Stimulated activated CD8-positive, alpha-beta memory T cell treated with anti-CD3 and anti-CD28 coated beads, Interleukin-15, amount 100 ng/mL, for 48 hours (primary cell): ENCODE measurements at places on chromosomes 13 and 19.

DNA sequence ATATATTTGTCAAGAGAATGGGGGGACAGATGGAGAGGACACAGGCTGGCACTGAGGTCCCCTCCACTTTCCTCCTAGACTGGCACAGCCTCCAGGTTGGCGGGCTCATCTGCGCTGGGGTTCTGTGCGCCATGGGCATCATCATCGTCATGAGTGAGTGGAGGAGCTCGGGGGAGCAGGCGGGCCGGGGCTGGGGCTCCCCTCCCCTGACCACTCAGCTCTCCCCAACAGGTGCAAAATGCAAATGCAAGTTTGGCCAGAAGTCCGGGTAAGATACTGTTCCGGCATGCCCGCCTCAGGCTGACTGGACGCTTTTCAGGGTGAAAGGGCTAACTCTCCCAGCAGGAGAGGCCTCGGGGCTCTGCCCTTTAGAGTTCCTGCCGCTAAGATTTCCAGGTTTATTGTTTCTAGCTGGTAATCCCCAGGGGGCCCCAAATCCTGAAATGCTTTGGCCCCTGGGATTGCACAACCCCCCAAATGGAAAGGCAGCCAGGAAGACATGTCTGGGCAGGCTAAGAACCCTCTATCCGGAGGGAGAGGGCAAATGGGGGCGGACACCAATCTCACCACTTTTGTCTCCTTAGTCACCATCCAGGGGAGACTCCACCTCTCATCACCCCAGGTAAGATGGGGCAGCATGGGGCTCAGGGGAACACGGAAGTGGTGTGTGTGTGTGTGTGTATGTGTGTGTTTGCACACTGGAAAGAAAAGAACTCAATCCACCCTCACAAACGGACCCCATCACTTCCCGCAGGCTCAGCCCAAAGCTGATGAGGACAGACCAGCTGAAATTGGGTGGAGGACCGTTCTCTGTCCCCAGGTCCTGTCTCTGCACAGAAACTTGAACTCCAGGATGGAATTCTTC, 7.3 kb downstream of the FXYD3 start:
- DNase-seq, result no peak

DNA sequence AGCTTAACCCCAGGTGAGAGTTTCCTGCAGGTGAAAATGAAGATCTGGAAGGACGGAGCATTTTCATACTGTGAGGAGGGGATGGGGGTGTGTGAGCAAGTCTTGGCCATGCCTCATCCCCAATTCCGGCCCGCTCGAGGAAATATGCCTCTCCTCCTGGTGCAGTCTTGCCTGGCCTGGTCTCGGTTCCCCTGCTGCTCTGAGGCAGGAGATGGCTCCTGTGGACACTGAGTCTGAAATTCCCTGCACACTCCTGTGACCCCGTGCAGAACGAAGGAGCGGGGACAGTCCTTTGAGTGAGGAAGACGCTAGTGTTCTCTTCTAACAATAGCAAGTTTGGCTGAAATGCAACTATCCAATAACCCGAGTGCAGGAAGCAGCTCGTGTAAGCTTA, 329 bp upstream of the ZNF439 start:
- no peak for DNase-seq

DNA sequence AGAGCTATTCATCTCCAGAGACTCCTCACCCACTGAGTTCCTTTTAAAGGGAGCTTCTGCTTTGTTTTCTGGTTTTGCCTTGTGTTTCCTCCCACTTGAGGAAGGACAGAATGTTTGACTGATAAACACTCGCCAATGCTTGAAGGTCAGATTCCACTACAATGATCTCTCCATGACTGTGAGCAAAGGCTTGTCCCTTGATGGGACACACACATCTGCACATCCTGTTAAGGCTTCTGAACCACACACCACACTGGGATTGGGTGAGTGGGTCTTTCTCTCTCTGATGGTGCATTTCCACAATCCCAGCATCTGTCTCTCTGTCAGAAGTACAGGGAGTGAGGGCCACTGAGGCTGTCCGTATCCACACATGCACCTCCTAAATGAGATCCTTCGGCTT, 245.3 kb downstream of the IRS2 start:
- no peak for DNase-seq

GRCh38 chr19:1066748-1067340, at the start of gene ARHGAP45:
Gene ARHGAP45 (plus strand): TSS chr19:1067167. CDS start chr19:1067406, 239 bp downstream.
- peak; percentile 82 for DNase-seq

GRCh38 chr13:65530688-65531087, 1699.4 kb downstream of the PCDH9 start:
- no peak for DNase-seq

- no peak for DNase-seq
Measured at GRCh38 chr19:38499532-38499931, 66.0 kb downstream of the RYR1 start.

GRCh38 chr13:44140888-44141724, 232.5 kb upstream of the SERP2 start:
- DNase-seq, result no peak

DNA sequence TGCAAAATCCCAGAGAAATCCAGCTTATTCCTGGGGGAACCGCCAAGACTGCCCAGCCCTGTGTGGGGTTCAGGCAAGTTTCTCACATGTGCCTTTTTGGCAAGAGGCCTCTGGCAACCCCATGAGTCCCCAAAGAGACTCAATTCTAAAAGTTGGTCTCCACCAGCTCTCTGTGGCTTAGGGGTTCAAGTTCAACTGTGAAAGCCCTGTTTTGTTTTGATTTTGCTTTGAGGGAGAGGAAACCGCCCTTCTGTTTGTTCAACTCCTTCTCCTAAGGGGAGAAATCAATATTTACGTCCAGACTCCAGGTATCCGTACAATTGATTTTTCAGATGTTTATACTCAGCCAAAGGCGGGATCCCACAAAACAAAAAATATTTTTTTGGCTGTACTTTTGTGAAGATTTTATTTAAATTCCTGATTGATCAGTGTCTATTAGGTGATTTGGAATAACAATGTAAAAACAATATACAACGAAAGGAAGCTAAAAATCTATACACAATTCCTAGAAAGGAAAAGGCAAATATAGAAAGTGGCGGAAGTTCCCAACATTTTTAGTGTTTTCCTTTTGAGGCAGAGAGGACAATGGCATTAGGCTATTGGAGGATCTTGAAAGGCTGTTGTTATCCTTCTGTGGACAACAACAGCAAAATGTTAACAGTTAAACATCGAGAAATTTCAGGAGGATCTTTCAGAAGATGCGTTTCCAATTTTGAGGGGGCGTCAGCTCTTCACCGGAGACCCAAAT, 583 bp upstream of the LDLR start:
- DNase-seq, result no peak

GRCh38 chr13:29532116-29532515, 63.4 kb downstream of the SLC7A1 start:
- DNase-seq, result no peak

GRCh38 chr13:49023431-49023830, 47.7 kb downstream of the FNDC3A start:
- DNase-seq, result no peak

DNA sequence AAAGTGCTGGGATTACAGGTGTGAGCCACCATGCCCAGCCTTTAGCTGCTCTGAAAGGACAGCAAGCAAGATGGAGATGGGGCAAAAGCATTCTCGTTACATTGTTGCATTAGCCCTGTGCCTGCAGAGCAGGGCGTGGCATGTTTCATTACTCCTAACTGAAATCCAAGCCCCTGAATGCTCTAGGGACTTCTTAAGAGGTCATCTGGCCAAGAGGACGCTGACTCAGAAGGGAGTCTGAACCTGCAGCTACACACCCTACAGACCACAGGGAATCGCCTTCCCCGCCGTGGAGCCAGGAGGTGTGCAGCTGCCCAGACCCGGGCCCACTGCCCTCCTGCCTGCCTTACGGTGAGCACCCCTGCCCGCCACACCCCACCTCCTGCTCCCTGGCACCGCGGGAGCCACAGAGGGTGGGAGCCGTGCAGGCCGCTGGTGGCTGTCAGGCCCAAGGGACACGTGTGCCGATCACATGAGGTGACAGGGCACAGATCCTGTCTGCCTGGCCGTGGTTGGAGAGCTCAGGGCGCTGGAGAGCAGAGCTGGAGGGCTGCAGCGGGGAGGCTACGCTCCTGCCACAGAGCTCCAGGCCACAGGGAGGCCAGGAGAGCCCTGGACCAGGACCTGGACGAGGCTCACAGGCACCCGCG, 27.2 kb downstream of the ADPRHL1 start:
- DNase-seq, result no peak

GRCh38 chr13:55087085-55087484, 2053.6 kb upstream of the PRR20A start:
- DNase-seq, result no peak

- DNase-seq, result no peak
Measured at GRCh38 chr13:89783221-89783755, 1564.2 kb upstream of the MIR17HG start.

GRCh38 chr13:105502193-105502592, 1033.3 kb downstream of the EFNB2 start:
- no peak for DNase-seq

DNA sequence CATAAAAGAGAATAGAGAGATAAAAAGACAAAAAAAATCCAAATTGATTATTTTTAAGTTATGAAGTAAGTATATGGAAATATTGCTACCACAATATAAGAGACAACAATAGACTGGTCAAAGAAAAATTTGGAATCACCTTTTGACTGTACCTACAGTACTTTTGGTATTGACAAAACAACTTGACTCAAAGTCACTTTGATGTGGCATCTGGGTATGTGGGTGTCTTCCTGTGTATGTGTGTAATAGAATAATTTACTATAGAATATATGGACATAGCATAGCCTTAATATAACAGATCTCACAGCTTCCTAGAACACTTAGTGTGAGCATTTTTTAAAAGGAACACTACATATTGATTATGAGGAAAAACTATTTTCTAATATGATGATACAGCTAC, 1016.2 kb upstream of the PCDH20 start:
- DNase-seq, result no peak

DNA sequence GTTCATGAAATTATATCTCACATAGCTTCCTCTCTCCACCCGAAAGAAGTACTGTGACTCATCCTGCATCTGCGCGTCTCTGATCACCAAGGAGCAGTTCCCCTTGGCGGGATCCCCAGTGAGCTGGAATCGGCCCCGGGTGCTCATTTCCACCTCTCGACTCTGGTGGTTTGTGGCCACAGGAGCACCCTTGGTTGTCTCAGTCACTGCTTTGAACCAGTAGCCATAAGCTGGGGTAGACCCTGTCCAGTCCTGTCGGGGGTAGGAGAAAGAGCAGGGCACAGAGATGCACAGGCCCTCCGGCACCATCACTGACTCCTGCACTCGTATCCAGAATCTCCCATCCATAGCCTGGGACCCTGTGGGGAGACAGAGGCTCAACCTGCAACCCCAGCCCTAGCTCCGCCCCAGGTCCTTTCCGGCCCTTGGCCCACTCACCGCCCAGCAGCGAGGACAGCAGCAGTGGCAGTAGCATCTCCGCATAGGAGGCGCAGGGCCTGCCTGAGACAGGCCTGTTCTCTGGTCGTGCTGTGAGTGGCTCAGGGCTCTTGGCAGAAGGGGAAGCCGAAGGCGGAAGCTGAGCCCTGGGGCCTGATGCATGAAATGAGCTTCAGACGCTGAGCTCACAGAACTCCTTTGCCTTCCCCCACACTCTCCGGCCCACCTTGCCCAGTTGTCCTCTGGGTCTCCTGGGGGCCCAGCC, at the start of gene SIGLEC10:
SIGLEC10 (minus strand) TSS at position 536 of the 703 bp plus-strand sequence; CDS start at position 475, 61 bp downstream.
- DNase-seq, result peak; percentile 64

GRCh38 chr13:52411629-52412028, 5.7 kb upstream of the THSD1 start:
- DNase-seq, result no peak

DNA sequence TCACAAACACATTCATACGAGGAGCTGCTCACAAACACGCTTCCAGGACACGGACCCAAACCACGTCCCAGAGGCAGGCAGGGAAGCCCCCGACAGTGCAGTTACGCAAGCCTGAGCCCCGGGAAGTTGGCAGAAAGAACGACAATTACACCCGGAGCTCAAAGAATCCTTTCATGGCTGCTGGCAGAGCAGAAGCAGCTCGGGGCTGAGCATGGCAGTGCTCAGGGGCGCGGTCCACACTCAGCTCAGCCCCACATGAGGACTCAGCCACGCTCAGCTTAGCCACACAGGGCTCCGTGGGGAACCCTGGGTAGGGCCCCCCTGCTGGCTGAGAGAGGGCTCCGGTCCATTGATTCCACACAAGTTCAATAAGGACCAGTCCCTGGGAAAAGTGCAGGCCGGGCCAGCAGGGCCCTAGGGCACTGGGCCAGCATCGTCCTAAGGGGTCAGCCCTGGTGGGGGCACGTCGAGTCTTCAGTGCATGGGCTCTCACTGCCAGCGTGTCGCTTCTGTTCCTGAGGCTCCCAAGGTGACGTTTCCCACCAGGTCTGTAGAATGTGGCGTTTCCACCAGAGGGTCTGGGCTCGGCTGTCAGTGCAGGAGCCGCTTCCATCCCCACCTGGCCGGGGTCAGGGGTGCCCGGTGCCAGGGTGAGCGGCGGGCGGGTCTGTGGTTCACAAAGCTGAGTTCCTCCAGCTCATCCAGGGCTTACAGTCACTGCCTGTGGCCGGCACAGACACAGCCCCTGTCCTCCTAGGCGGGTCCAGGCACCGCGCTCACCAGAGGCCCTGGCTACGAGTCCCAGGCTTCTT, 23.1 kb downstream of the GAS6 start:
- no peak for DNase-seq

- DNase-seq, result no peak
Measured at GRCh38 chr13:55160867-55161266, 1979.9 kb upstream of the PRR20A start.

DNA sequence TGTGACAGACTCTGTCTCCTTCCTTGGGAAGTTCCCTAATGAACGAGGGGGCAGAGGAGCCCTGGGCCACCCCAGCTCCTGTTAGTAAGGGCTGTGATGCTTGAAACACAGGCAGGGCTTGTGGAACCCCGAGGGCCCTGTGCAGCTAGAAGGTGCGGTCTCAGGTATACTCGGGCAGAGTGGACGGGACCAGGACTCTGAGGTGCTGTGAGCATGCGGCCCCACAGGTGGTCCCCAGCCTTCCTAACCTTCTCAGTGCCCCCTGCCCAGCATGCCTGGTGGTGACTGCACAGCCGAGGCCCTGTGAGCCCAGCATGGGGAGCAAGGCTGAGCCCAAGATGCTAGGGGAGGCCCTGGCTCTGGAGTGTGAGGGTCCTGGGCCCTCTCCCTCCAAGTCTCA, 4.0 kb upstream of the SIGLEC8 start:
- DNase-seq, result no peak

- no peak for DNase-seq
Measured at GRCh38 chr19:20969898-20970297, 46.8 kb downstream of the ZNF85 start.

DNA sequence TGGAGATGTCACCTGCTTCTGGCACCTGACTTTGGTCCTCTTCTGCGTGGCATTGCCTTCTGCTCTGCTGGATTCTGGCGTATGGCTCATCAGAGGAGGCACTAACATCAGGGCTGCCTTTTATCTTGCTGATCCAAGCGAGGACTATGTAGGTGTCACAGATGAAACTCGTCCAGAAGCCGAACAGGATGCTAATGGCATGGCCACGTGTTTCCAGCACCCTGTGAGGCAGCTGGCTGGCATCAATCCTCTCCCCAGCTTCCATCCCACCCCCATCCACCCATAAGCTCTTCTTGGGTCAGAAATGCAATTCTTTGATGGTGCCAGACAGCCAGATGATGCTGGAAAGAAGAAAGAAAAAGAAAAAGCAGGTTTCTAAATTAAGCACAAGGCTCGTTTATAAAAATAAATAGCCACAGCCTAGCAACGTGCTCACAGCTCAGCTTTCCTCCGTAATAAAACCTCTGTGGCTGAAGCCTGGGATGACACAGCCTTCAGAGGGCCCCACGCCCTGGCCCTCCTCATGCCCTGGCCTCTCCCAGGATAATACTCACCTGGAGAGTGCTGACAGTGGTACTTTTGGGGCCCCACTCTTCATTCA, 212.9 kb upstream of the SERP2 start:
- no peak for DNase-seq
